ENCODE measurements at places on chromosomes 7 and 10.

DNA sequence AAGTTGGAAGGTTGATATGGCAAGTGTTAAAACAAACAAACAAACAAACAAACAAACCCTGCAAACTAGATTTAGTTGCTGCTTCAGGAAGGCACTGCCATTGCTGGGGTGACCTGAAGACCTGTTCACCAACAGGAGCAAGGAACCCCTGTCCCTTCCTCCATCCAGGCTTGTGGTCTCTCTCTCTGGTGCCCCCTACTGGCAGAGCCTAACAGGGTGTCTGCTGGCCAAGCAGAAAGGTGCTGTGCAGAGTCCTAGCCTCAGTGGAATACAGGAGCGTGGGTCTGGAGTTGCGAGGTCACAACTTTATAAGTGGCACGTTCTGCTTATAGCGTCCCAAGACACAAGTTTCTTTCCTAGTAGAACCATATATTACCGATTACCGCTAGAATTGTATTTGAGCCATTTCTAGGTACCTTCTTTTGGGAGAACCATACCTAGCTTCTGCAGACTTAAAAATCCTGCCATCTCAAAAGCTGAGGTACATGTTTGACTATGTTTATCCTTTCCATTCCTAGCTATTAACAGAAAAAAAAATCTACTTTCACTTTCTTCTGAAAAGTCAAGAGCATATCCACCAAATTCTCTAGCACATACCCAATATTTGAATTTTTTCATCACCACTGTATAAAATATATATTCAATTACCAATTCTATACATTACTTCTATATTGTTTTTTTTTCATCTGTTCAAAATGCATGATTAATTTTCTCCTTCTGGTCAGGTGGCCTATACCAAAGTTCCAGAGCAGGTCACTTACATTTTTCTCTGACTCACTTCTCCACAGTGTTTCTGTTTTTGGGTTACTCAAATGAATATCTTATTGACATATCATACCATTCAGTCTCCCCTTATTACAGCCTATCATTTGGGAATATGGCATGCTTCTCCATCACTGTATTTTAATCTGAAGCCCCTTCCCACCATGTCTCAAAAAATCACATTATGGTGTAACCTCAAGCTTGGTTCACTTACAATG lies 29.1 kb upstream of the CALD1 start:
- peak; percentile 19 for DNase-seq

GRCh38 chr10:89646889-89647657 lies 2.0 kb upstream of the PANK1 start:
- no peak for DNase-seq

DNA sequence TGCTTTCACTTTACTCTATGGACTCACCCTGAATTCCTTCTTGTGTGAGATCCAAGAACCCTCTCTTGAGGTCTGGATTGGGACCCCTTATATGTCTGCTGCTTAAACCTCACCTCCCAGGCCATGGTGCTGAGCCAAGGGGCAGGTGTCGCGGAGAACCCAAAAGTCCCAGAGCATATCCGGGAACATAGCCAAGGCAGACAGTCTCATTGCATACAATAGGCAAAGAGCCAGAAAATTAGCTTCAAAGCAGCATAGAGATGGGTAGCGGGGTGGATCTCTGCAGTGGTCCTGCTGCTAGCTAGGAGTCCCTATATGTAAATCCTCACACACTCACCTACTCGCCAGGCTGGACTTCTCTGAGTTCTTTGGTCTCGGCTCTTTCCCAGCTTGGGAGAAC lies 5.5 kb downstream of the CCL24 start:
- DNase-seq, result peak; percentile 97

DNA sequence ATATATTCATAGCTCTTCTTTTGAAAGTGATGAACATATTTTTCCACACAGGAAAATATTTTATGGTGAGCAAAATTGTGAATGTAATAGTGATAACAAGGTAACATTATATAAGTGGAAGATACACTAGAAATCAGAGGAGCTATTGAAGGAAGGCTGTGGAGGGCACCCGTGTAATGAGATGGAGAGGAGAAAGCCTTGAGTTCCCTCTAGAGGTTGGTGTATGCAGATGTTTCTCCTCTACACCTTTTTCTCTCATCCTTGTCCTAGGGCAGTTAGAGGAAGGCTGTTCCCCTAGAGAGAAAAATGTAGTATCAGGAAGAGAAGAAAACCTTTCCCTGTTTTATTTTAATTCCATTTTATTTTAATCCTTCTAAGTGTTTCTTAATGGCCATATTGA lies 54.6 kb upstream of the NRG3 start:
- no peak for DNase-seq

DNA sequence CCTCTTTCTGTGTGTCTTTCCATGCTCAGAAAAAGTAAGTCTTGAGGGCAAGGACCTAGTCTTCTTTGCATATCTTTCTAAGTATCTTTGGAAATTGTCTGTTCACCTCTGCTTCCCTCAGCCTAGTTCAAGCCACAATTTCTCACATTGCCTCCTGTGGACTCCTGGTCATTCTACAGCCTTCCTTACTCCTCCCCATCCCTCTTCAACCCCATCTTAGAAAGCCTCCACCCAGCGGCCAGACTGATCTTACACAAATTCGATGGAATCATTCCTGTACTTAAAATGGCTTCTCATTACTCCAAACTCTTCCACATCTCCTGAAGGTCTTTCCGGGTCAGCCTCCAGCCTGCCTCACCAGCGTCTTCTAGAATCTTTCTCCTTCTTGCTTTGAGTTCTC lies 24.1 kb upstream of the AGK start:
- no peak for DNase-seq

DNA sequence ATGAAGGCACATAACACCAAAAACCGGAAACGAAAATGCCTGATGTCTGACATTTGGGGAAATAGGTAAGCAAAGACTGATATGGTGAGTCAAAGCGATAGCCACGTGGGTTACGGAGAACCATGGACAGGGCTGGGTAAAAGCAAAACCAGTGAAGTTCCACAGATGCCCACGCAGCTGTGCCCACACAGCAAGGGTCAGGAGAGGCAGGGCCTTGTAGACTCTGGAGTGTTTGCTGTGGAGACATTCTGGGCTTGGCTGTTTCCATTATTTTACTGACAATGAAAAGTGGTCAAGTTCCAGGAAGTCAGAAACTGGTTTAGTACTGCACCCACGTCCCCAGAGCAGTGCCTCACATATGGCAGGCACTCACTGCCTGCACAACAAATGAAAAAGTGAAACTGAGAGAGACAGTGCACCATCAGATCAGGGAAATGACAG lies 148.7 kb downstream of the ZMYND11 start:
- no peak for DNase-seq

- no peak for DNase-seq
Observed at GRCh38 chr7:132895231-132895630, 186.7 kb downstream of the CHCHD3 start.

DNA sequence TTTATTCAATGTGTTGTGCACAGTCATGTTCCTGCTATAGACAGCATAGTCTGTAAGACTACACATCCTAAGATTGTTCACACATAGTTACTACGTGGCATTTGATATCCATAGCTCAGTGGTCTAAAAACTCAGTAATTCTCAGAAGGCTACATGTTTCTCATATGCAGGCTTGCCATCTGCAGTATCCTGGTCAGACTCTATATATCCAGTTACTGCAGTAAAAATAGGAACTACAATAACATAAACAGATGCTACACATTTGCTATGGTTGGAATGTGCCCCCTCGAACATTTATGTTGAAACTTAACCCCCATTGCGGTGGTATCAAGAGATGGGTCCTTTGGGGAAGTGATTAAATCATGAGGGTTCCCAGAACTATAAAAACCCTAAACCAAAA lies 1377.8 kb upstream of the LRRTM3 start:
- no peak for DNase-seq

DNA sequence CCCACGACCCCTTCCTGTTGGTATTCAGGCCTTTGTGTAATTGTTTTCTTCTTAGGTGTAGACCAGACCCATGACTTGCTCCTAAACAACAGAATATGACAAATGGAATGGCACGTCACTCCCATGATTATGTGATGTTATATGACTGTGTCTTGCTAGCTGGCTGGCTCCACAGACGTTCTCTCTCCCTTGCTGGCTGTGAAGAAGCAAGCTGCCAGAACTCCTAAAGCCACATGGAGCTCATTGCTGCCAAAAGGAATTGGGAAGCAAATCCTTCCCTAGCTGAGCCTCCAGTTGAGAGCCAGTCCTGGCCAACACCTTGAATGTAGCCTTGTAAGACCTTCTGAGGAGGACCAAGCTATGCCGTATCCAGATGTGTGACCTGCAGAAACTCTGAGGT lies 74.2 kb downstream of the RAB18 start:
- no peak for DNase-seq

DNA sequence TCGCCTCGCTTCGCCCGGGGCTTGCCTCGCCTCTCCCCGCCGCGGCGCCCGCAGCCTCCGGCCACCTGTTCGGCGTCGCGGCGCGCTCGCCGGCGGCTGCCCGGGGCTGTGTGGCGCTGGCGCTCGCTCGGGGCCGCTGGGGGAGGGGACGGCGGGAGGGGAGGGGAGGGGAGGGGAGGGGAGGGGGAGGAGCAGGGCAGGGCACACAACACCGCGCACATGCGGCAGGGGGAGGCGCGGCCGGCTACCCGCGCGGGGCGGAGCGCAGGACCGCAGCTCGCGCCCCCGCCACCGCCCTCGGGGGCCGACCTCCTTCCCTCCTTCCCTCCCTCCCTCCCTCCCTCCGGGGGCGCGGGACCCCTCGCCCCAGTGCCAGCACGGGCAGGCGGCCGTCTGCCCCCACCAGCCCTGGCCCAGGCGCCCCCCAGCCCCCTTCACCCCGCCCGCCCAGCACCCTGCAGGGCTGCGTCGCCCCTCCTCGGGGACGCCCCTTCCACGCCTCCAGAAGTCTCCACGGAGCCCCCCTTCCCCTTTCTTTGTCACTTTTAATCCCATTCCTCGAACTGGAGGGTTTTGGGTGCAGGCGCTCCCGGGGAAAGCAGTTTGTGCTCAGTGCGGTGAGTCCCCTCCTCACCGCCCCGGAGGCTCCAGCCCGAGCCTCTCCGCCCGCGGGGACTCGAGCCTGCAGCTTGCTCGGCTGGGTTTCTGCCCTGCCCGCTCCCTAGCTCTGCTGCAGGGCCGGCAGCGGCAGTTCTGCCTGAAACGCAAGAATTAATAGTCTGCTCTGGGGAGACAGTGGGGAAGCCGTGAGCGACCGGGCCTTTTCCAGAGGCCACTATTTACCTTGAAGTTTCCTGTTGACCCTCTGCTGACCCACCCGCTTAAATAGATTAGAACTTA lies at the start of gene PARD3:
PARD3 (minus strand) TSS at position 112 of the 900 bp plus-strand sequence. CDS start 301 bp downstream, outside the sequence.
- DNase-seq, result peak; percentile 39

- no peak for DNase-seq
Observed at GRCh38 chr10:97336006-97336405, 1.5 kb upstream of the FRAT2 start.
